Inflammatory macrophage (primary cell): ENCODE measurements at places on chromosomes 2 and 18.

- DNase-seq, result no peak
Observed at GRCh38 chr2:145906354-145906753, 1386.4 kb upstream of the ZEB2 start.

DNA sequence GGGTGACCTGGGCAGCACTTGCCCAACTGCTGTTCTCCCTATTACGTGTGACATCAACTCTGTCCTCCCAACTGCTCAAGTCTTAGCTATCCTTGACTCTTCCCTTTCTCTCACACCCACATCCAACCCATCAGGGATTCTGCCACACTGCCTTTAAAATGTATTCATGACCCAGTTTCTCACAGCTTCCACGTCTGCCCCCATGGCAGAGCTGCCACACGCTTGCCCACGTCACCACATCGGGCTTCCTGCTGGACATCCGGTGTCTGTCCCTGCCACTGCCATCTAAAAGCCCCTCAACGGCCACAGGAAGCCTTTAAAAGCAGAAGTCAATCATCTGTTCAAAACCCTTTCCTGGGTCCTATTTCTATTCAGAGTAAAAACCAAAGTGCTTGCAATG is 233.1 kb upstream of the POU3F3 start:
- peak; percentile 4 for DNase-seq

GRCh38 chr18:78416853-78417252 is 562.8 kb upstream of the SALL3 start:
- no peak for DNase-seq

DNA sequence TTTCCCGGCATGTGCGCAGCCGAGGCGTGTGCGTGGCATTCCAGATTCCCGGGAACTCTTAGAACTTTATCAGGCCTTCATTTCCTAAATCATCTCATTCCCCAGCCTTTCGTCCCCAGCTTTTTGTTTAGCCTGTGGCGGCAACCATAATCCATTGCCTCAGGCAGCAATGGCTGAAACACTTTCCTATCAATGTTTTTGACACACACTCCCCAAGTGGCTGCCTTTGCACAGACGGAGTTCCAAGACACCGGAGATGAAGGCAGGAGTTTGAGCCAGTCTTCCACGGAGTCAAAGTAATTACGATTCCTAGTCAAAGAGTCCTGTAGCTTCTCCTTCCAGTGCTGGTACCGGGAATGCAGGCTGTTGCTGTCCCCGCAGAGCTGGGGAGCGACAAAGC is 64.8 kb downstream of the KCNG2 start:
- no peak for DNase-seq

DNA sequence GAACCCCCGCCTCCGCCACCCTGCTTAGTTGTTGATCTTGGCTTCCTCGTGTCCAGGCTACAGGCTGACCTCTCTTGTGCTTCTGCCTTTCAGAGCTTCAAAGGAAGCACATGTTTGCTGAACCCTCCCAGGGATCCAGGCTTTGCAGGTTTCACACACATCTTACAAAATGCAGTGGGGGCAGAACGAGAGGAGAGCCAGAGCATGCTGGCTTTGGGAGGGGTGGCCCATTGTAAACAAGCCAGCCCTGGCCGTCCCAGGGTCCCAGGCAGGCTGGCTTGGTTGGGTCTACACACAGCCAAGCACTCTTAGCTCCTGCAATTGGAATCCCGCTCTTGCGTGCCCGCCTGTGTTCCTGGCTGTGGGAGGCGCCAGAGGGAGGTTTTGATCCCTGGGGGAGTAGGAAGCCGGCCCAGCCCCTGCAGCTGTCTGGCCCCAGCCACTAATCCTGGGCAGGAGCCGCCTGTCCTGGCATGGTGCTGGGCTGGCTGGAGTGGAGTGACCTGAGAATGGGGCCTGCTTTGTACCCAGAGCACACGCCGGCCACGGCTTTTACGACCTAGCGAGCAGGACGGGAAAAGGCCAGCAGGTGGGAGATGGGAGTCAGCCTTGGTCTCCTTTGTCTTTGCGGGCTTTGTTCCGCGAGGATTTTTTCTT is 53.9 kb downstream of the SH3BP4 start:
- no peak for DNase-seq

- peak; percentile 11 for DNase-seq
Observed at GRCh38 chr18:5238371-5238976, 41.4 kb upstream of the AKAIN1 start.

DNA sequence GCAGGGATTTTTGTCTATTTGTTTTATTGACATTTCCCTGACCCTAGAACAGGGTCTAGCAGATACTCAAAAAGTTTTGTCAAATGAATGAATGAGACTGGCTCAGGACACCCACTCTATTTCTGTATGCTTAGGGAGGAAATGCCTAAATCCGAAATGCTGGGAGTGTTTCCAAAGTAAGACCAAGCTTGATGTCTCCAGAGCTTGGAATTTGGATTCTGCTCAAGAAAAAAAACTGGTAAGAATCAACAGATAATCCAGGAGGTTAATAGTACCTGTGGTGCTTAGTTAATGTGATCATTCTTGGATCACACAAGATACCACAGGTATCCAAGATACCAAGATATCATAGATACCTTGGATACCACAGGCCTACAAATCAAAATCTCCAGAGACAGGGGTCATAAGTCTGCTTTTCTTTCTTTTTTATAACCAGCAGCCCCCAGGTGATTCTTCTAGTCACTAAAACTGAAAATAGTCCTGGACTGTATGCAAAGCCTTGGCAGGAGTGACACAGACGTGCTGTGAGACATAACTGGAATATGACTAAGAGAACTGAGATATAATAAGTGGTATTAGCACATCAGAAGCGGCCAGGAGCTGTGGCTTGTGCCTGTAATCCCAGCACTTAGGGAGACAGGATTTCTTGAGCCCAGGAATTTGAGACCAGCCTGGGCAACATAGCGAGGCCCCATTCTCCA is 39.9 kb upstream of the SP3 start:
- no peak for DNase-seq

- no peak for DNase-seq
Observed at GRCh38 chr2:180669016-180669415, 311.4 kb upstream of the UBE2E3 start.

DNA sequence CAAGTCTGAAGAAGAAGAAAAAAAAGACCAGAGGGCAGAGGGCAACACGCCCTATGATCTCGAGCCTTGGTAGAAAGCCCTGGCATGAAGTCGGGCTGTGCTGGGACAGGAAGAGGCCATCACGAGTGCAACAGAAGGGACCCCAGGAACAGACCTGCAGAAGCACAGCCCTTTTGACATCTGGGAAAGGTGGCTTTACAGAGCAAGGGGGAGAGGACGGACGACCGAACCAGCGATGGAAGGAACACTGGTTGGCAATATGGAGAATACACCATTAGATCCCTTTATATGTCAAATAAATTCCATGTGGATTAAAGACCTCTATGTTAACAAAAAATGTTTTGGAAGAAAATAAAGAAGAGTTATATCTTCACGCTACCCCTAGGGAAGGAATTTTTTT is 10.7 kb downstream of the KIF1A start:
- no peak for DNase-seq

GRCh38 chr2:231662028-231662810 is 46.1 kb upstream of the PTMA start:
- DNase-seq, result peak; percentile 99

- DNase-seq, result no peak
Observed at GRCh38 chr2:40642726-40643125, 190.8 kb upstream of the SLC8A1 start.
